ENCODE measurements at places on chromosomes 2 and 18. TPM values are rescaled to one million over a fixed set of nuclear protein-coding genes. Genes with fewer than 3 reads are reported as not detected.

ZFP36L2 gene
- 14.7 TPM for total RNA-seq

SP5 gene
- total RNA-seq = not detected

DNA sequence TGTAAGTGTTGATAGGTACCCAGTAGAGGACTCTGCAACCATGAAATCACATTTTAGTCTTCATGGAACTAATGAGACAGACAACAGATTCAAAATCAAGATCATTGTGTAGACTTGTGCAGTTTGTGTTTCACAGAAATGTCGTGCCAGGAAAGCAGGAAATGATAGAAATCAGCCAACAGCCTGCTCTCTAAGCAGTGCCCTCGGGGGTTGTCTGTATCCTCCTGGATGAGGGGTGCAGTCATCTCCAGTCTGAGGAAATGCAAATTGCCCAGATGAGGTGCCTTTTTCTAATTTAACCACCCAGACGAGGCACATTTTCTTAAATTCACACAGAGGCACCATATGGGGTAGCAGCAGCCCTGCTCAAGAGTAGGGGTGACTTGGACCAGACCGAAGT, 663.1 kb downstream of the XIRP2 start:
- no peak for DNase-seq

DNA sequence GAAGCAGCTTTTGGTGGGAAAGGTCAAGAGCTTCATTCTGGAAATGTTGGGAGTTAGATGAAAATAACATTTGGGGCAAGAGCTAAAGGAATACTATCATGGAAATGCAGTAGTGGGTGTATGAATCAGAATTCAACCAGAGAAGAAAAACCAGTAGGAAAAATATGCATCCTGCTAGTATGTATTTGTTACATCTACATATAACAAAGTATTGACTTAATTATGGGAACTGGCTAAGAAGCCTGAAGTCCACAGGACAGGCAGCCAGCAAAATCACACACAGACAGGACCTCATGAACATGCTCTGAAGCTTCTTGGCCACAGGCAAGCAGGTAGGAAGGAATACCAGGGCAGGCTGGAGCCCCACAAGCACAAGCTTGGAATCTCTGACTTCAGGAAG, 185.8 kb downstream of the FBXO15 start:
- no peak for DNase-seq

DNA sequence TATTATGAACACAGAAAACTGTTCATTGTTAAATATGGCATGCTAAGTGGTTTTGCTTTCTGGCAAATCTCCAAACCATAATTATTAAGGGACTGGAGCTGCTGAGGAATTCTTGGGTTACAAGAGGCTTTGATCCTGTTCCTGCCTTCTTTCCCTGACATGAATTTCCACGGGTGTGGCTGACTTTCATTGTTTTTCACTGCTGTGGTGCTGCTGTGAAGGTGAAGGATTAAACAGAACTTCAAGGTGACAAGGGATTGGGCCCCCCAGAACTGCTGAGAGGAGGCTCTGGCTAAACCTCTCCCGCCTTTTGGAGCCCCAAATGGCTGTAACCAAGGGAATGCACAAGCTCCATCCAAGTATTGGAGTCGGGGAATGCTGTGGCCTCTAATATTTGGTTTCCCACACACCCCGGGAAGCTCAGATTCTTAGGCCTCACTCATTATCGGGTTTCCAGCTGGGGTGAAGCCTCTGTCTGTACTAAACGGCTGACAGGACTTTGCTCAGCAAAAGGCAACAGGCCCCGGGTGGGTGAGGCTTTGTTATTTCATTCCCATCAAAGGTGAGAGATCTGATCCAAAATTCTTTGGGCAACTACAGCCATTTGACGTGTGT, 29.0 kb upstream of the ZFP36L2 start:
- no peak for DNase-seq

DNA sequence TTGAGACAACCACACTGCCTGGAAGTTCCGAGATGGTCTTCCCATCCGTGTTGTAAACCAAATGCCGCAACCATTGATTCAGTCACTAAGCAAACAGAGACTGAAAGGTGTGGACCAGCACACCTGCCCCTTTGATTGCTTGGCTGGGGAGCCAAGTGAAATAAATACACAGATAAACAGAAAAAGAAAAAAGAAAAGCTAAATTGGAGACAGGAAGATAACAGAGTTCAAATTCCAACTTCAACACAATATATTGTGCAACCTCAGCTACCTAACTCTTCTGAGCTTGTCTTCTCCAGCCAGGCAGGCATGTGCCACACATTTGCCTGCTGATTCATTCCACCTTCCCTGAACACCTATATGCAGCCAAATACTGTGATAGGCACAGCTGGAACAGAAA, 110.9 kb downstream of the PID1 start:
- no peak for DNase-seq

GRCh38 chr2:162824304-162824703, 14.3 kb downstream of the KCNH7 start:
- no peak for DNase-seq

DNA sequence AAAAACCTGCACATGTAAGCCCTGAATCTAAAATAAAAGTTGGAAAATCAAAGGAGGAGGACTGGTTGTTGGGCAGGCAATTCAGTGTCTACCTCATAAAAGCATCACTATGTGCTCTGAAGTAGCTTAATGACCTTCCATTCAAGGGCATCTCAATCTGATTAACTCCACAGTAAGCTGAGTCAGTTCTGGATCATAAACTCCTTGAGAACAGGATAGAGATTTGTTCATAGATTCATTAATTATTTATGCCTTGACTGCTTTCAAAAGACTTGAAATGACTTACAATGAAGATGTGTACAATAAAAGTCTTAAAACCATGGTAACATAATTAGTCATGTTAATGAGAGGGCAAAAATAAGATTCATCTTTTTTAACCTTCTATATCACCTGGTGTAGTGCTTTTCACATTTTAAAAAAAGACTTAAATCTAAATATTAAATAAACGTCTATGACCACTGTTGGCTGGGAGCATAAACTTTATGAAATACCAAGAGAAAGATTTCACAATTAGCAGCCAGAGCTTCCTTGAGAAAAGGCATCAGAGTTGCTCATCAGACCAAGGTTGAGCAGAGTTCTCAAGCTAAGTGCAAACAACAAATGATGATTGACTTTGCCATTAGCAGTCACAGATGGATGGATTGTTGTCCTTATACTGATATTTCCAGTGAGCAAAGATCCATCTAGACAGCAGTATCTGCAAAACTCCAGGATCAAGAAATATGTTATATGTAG, 237.3 kb upstream of the THUMPD2 start:
- DNase-seq = peak; percentile 80

Data from osteoblast (primary cell).